ENCODE measurements at places on chromosomes 7 and 10.

DNA sequence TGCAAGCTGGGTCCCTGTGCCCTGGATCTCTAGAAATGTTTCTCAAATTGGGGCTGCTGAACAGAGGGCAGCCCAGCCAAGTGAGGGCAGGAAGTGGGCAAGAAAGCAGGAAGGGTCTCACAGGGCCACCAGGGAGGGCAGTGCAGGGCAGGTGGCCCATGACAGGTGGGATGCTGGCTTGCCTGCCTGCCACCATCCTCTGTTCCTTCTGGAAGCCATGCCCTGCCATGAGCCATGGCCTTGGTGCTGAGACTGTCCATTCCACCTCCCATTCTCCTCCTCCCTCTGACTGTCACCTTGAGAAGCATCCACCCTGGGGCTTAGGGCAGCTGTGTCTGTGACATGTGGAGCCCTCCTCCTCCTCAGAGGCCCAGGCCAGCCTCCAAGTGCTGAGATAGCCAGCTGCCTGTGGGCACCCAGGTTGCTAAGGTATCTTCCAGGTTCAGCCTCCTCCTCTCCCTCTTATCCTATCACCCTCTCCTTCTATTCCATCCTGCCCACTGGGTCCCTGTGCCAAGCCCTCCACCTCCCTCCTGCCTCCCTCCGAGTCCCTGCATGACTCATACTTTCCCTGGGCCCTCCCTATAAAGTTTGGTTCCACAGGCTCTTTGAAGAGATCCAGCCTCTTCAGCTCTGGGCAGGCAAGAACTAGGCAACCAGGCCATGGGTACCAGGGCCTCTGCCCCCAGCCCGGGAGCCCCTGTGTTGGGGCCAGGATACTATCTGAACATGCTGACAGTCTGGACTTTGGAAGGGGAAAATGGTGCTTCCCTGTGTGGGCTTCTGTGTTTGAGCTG is 1.3 kb downstream of the VSIR start:
- no peak for DNase-seq
- peak overlapping the region; percentile 14 for H3K27ac ChIP-seq
- H3K4me3 ChIP-seq, result peak overlapping the region; percentile 76
- no peaks in the 10 kb centered on the region for H3K27me3 ChIP-seq
- H3K36me3 ChIP-seq, result no peaks in the 10 kb centered on the region
- H3K4me1 ChIP-seq, result peaks cover 70% of the 10 kb centered on the region

- no peaks in the 10 kb centered on the region for H3K4me1 ChIP-seq
- no peaks in the 10 kb centered on the region for H3K27me3 ChIP-seq
- no peaks in the 10 kb centered on the region for H3K36me3 ChIP-seq
- H3K27ac ChIP-seq, result no peak overlapping the region
Observed at GRCh38 chr10:94757916-94758315, 4.6 kb upstream of the CYP2C19 start.

DNA sequence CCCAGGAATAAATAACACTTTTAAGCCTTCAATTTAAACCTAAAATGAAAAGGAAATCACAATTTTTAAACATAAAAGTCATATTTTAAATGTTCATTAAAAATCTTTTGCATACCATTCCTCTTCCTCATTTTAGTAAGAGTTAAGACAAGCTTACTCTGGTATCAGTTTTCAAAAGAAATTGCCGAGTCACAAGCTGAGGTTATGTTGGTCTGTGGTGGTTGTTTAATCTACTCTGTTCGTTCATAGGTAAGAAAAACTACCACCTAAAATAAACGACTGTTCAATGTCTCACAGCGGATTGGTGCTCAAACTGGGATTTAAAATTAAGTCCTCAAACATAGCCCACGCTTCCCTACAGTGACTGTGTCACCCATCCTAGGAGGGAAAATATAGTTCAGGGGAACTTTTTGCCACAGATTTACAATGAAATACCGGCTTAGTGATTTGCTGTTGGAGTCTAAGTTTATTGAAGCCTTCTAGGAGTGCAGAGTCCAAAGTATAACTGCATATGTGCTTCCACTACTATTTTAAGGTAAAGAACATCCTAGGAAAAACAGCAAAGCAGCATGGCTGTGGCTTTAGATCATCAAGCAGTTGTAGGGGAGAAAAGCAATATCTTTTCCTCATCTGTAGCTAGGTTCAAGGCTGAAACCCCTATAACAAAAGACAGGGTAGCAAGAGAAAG is 61.1 kb downstream of the GNAT3 start:
- no peak overlapping the region for H3K27ac ChIP-seq
- H3K4me3 ChIP-seq, result no peak overlapping the region
- no peaks in the 10 kb centered on the region for H3K36me3 ChIP-seq
- no peaks in the 10 kb centered on the region for H3K27me3 ChIP-seq
- H3K4me1 ChIP-seq, result no peaks in the 10 kb centered on the region

DNA sequence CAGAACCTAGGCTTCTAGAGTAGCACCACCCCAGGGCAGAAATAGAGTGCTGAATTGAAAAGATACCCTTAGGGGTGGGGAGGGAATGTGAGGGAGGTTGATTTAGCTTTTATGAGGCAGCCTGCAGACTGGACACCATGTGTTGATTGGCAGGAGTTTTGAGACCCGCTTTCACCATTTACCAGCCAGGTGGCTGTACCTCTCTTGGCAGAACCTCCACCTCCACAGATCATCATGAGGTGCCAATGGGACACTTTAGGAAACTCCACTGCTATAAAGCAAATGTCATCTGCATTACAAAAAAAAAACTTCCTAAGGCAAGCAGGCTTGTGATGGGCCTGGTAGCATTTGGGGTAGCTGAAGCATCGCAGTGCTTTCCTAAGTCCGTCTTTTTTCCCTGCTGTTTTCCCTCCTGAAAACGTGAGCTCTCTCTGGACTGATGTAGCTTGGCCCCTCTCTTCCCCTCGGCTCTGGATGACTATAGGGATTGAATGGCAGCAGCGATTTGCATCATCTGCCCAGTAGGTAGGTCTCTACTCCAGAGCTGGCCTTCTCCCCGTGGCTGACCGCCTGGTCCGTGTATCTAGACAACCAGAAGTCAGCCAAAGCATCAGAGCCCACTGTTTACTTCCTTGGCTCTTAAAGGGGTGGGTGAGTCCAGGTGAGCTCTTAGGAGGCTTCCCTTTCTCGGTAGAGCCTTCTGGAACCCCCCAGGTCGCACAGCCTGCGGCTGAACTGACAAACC is 1.3 kb downstream of the PCBD1 start:
- no peaks in the 10 kb centered on the region for H3K36me3 ChIP-seq
- H3K4me1 ChIP-seq, result peaks cover 6% of the 10 kb centered on the region
- peak overlapping the region; percentile 71 for H3K4me3 ChIP-seq

DNA sequence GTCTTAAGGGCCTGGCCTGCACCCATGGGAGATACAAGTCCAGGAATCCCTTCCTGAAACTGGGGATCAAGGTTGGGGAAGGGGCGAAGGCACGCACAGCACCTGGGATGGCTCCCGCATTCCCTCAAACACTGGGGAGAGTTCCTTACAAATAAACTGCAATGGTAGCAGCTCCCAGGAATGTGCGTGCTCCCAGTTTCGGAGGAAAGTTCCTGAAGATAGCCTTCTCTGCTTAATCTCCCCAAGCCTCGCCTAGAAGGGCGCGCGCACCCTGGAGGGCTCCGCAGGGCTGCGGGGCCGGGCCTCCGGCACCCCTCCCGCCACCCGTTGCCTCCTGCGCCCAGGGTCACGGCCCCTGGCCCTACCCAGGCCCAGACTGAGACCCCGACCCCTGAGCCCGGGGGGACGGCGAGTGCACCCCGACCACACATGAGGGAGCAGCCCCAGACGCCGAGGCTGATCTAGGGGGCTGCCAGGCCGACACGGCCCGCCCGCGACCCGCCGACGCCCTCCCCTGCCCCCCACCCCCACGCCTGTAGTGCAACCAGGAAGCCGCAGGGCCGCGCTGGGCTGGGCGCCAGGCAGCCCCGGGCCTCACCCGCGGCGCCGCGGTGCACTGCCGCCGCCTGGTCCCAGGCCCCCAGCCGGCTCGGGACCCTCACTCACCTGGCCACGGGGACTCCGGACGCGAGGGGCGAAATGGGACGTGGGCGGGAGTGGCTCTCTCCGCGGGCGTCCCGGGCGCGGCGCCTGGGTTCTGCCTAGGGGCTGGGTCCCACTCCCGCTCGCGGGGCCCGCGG is 460 bp downstream of the ANXA11 start:
- peak overlapping the region; percentile 95 for H3K27ac ChIP-seq
- no peak for DNase-seq
- H3K36me3 ChIP-seq, result no peaks in the 10 kb centered on the region
- H3K27me3 ChIP-seq, result no peaks in the 10 kb centered on the region

GRCh38 chr10:16606923-16607322 is 85.2 kb upstream of the C1QL3 start:
- no peak for DNase-seq
- H3K36me3 ChIP-seq, result no peaks in the 10 kb centered on the region
- no peak overlapping the region for H3K4me3 ChIP-seq
- no peaks in the 10 kb centered on the region for H3K27me3 ChIP-seq

Data from GM12878 (cell line).